ENCODE measurements at places on chromosomes 5 and 9. TPM values are rescaled to one million over a fixed set of nuclear protein-coding genes. Genes with fewer than 3 reads are reported as not detected.
A peak's percentile ranks its signal among the peaks of the same experiment; 100 is the strongest.

The ENTREP1 gene
- total RNA-seq, result 176 TPM

The ZNF618 gene
- 15.2 TPM for total RNA-seq

GRCh38 chr9:5042661-5043178, 57.6 kb downstream of the JAK2 start:
- DNase-seq, result no peak

DNA sequence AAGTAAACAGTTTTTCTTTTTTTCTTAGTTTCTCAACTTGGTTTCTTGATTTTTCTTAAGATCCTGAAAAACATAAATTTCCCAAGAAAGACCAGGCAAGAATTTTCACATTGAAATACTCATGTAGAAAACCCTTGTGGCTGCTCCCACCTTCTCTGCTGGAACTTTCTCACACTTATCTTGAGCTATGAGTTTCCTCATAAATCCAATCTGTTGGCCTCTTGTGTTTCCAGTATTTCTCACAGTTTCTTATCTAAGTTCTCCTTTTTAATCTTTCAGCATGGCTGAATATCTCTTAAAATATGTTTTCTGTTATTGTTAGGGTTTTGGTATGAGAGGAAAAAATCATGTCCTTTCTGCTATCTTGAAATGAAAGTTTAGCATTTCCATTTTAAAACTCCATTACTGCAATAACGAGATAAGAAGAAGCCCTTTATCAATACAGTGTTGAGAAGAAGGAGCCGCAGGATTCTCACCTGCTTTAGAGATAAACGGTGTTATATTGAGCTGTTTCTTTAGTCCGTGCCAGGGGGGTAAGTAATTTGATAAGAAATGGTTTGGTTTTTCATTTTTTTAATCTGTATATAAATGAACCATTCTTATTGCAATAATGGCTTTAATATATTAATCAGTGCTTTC, 89.3 kb downstream of the ALDH1A1 start:
- DNase-seq, result peak; percentile 26

The ARRDC1 gene
- 82.9 TPM for total RNA-seq

DNA sequence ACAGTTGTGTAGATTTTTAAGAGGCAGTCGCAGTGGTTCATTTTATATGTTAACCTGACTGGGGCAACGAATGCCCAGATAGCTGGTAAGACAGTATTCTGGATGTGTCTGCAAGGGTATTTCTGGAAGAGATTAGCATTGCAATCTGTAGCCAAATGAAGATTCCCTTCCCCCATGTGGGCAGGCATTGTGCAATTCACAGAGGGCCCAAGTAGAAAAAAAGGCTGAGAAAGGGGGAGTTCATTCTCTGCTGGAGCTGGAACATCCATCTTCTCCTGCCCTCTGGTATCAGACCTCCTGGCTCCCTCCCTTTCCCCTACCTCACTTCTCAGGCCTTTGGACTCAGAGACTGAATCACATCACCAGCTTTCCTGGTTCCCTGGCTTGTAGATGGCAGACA, 70.6 kb downstream of the TENT4A start:
- DNase-seq, result peak; percentile 56

The ATP10B gene
- not detected for total RNA-seq

The NPR3 gene
- total RNA-seq, result 2.7 TPM

DNA sequence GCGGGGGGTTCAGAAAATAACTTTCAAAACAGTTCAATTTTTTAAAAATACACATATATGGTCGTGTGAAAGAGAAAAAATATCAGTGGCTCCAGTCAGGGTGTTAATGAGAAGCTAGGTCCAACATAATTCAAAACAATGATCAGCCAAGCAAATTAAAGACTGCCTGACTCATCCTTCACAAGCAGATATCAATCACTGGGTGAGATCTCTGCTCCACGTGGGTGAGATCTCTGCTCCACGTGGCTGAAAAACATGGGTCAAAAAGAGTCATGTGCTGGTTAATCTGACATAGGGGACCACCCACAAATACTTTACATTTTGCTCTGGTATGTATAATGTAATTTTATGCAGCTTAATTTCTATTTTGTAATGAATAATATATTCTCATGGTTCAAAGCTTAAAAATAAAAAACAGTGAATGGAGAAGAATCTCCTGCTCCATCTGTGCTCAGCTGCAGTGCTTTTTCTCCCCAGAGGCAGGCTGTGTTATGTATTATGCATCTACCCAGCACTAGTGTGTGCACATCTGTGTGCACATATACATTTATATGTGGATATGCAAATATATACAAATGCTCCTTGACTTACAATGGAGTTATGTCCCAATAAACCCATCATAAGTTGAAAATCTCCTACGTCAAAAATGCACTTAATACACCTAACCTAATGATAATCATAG, 93.1 kb upstream of the S1PR3 start:
- no peak for DNase-seq

The PTPN3 gene
- total RNA-seq, result 2.2 TPM

- no peak for DNase-seq
Observed at GRCh38 chr5:56774957-56775356, 40.4 kb upstream of the MAP3K1 start.

DNA sequence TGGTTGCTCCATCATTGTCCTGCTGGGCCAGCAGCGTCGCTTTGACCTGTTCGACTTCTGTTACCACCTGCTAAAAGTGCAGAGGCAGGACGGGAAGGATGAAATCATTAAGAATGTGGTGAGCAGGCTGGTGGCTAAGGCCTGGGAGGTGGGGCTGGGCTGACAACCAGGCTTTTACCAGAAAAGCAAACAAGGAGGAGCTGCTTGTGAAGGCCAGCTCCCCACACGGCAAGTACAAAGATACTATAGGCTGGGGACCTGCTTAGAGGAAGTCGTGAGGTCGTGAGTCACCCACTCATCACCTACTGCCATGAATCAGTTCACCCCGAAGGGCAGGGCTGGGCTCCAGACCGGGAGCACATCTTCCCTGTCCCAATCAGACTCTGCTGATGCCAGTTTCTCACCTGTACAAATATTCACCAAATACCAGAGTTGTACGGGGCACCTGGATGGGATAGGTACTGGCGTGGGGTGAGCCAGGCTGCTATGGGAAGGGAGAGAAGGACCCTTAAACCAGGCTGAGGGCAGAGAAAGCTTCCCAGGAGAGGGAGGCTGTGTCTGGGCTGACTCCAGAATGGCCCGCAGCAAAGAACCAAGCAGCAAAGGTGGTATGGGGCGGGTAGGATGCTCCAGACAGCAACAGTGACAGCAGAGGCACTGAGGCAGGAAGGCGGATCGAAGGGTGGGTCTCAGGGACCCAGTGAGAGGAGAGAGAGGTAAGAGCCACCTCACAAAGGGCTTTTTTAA, 69.3 kb upstream of the NIPAL4 start:
- peak; percentile 43 for DNase-seq

GRCh38 chr5:80076131-80077050, 41.2 kb downstream of the THBS4 start:
- DNase-seq, result no peak

The NRG2 gene
- 16.5 TPM for total RNA-seq

DNA sequence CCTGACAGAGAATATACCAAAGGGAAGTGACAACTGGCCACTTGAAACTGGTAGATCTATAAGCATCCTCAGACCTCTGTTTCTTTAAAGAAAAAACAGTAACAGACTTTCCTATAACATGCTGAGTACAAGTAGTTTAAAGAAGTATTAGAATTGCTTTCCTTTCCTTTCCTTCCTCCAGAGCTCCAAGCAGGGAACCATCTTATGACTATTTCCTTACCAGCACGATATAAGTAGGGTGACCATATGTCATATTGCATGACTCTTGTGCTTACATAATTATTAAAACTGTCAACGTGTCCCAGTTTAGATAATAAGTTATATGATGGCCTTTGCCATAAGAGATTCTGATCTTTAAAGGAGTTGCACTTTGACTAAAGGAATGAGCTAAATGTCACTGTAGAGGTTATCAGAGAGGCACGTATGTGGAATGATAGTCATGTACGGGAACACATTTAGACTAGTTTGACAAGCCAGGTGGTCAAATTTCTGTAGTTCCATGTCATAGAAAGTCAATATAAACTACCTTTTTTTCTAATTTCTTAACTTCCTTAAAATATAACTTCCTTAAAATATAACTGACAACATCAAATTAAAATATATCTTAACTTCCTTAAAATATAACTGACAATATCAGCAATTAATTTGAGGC, 212.7 kb upstream of the CD180 start:
- DNase-seq, result no peak

GRCh38 chr9:21075484-21075883, 2.3 kb downstream of the IFNB1 start:
- DNase-seq, result no peak

DNA sequence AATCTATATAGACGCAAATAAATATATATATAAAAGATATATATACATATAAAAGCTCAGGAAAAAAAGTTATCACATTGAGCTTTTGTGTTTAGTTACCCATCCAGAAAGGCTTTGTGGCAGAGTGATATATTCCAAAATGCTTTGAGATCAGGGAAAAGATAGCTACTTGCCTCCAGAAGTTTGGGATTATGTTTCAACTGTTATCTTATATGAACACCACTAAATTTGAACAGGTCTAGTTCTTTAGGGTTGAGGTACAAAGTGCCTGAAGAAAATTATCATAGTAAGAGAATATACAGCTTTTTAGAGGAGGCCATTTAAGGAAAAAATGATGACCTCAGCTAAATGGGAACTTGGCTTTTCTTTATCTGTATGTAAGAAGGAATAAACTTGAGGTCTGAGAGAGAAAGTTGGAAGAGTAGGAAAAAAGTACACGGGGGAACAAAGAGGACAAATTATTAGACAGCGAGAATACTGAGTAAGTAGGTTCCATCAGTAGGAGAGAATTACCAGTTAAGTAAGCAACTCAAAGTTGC, 2.4 kb downstream of the ERP44 start:
- no peak for DNase-seq

The KIF12 gene
- total RNA-seq, result 1.1 TPM

DNA sequence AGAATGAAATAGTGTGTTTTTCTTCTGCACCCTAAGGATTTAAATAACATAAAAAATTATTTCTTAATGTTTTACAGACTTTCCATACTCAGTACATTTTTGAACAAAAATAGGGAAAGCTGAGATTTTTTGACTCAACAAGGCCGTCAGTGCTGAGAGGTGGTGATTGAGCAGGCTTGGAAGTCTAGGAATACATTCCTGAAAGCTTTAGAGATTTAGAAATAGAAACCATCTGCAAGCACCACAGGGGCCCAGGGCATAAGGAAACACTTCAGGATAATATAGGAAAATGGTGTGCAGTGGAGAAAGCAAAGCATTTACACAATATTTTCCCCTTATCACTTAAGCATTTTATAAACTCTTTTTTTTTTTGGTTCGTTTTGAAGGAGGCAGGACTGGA, 5.2 kb downstream of the BASP1 start:
- DNase-seq, result peak; percentile 34

- no peak for DNase-seq
Observed at GRCh38 chr9:38445154-38446043, 21.1 kb upstream of the IGFBPL1 start.

DNA sequence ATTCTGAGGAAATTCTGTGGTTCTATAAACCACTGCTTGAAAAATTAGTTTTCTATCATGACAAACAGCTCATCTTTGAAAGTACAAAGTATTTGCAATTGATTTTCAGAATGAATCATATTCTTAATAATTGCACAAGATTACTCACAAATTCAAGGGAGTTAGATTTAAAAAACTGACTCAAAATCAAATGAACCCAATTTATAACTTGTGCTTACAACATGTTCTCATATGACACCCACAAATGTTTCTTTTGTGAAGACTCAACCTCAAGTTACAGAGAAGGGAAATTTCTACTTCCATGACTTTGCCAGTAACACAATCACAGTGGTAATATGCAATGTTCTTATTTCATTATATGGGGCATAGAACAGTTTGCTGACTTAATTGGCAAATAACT, 272.0 kb upstream of the ACTBL2 start:
- DNase-seq, result no peak

DNA sequence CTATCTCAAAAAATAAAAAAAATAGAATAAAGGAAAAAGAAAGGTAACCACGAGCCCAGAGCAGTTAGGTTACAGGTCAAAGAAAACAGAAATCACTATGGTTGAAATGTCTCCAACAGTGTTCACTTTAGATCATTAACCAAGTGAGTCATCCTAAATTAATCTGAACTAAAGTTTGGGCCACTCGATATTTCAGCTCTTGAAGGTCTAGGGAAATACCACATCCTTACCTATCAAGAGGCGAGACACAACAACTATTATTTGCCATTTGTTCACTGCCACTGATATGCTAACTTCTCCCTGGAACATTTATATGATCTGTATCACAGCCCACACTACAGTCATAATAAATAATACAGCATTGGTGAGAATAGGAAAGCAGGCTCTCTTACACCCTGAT, 111.3 kb upstream of the NR5A1 start:
- no peak for DNase-seq

- DNase-seq, result no peak
Observed at GRCh38 chr9:87644659-87645058, 81.3 kb upstream of the CTSL start.

The TRAF1 gene
- total RNA-seq, result 7.5 TPM

DNA sequence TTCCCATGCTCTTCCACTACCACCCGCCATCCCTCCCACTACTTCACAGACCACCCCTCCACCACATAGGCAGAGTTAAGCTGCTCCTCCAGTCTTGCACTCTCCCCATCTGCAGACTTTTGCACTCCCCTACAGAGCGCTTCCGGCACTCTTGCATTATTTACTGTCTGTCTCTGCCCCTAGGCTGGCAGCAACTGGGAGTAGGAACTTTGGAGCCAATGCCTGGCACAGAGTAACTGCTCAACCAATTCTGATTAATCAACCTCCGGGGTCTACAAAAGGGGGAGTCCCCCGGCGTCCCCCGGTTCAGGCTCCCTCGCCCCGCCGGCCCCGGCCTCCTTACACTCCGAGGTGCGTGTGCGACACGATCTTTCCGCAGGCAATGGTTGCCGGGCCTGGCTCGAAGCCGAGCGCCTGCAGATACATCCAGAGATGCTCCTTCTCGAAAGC, 498 bp downstream of the HAUS6 start:
- peak; percentile 28 for DNase-seq

DNA sequence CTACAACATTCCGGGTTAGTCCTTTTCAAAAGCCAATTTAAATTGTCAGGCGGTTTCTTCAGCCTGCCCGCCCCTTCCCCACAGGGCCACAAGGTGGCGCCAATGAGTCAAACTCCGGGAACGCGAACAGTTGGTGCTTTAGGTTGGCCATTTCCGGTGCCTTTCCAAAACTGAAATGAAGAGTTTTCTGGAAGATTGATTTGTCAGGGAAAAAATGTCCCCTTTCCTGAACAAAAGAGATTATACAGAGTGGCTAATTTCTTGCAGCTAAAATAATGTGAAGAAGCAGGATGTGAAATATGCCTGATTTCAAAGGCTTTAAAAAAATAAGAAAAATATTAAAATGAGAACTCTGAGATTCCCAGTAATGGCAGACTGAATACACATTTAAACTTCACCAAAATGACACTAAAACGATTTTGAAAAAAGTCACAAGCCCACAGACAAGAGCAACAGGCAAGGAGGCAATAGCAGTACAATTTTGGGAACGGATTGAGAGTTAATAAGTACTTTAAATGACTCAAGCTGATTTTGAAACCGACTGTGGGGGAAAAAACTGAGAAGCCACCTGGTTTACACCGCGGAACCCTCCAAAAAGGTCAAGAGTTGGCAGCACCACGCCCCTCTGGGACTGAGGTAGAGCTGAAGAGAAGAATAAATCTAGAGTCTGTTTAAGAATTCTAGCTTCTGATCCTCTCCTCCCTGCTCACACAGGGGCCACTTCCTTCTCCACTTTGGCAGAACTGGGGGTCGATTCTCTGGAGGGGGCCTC, 45.7 kb downstream of the SLC46A2 start:
- peak; percentile 69 for DNase-seq

Data from cardiac muscle cell (in vitro differentiated cells and primary cell).